Activated T-cell treated with anti-CD3 and anti-CD28 coated beads, Interleukin-2, amount 50 U/mL, for 24 hours (primary cell): ENCODE measurements at places on chromosomes 6 and 20.

DNA sequence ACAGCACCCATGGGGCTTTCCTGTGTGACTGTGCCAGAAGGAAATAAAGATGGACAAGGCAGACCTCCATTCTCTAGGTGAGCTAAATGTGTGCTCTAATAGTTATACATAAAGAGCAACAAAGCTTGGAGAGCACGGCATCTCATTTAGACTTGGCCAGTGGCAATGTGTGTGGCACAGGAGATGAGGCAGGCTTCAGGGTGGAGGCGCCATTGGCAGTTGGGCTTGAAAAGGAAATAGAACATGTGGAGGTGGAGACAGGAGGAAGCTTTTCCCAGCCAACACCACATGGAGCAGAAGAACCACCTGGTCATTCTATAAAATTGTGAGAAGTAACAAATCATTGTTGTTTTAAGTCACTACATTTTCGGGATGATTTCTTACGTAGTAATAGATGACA, 3.6 kb upstream of the RALY start:
- DNase-seq = no peak

DNA sequence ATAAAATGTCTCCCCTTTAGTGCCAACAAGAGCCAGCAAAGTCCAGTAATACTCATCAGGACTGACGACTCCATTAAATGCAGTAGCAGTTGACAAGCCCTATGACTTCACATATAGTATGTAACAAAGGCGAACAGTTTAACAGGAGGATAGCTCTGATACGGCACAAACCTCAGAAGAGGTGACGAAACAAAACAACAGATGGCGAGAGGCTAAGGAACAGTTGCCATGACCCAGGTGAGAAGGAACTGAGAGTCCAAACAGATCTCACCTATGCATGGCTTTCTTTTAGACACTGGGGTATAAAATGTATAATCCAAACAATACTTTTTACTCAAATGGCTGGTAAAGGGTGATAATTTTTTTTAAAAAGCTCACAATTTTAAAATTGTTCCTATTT, 37.1 kb downstream of the SYNE1 start:
- no peak for DNase-seq

GRCh38 chr20:21182832-21183563, 57.1 kb downstream of the KIZ start:
- DNase-seq = no peak

DNA sequence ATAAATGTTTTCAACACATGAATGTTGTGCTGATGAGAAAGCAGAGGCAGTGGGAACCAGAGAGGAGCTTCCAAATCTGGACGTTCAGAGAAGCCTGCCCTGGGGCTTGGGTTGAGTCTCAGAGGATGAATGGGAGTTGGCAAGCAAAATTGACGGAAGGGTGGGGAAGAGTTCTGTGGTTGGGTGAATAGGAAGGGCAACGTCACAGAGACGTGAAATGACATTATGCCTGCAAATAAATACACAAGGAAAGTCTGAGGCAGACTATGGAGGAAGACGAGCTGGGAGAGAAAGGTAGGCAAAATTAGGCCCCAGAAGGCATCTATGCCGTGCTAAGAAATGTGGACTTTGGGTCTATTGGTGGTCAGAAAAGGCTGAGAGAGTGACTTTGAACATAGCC, 25.2 kb upstream of the SGK1 start:
- no peak for DNase-seq

- peak; percentile 66 for DNase-seq
Observed at GRCh38 chr20:58839474-58839874, 11.2 kb downstream of the GNAS-AS1 start.

DNA sequence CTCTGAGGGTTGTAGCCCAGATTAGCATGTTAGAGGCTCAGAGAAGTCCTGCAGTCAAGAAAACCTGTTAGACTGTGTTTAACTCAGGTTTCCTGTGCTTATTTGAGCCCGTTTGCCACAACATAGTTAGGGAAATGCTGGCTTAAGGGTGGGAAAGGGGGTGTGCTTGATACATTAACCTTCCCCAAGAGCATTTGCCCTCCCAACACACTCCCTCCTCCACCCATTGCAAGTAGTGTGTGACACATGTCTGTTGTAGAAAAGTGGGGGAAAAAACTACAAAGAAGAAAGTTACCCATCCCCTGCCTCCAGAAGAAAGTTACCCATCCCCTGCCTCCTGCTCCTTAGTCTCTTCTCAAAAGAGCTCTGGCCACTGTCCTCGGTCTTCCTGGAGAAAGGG, 36.8 kb upstream of the MRPS18A start:
- DNase-seq = no peak

DNA sequence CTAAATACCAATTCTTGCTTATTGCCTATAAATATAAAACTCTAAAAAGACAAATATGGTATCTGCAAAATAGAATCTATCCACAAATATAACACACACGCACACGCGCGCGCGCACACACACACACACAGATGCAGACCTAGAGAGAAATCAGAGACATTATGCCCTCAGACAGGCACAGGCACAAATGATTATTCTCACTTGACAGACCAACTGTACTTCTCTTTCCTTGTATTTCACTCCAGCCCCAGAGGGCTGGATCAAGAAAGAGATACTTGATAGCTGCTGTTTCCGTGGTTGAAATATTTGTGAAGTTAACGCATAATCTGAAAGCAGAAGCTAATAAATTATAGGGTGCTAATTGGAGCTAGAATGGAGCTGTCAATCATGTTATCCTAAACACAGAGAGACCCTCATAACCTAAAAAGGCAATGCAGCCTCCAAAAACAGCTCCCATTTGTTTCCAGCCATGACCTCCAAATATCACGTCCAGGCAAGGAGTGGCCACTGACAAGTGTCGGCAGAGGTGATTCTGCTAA, 11.5 kb downstream of the VGLL2 start:
- DNase-seq = no peak

GRCh38 chr6:30061858-30062458, 893 bp downstream of the POLR1H start:
- no peak for DNase-seq

GRCh38 chr6:2129182-2129621, 116.2 kb downstream of the GMDS start:
- DNase-seq = no peak

GRCh38 chr6:147141711-147142308, 62.4 kb upstream of the STXBP5 start:
- no peak for DNase-seq

DNA sequence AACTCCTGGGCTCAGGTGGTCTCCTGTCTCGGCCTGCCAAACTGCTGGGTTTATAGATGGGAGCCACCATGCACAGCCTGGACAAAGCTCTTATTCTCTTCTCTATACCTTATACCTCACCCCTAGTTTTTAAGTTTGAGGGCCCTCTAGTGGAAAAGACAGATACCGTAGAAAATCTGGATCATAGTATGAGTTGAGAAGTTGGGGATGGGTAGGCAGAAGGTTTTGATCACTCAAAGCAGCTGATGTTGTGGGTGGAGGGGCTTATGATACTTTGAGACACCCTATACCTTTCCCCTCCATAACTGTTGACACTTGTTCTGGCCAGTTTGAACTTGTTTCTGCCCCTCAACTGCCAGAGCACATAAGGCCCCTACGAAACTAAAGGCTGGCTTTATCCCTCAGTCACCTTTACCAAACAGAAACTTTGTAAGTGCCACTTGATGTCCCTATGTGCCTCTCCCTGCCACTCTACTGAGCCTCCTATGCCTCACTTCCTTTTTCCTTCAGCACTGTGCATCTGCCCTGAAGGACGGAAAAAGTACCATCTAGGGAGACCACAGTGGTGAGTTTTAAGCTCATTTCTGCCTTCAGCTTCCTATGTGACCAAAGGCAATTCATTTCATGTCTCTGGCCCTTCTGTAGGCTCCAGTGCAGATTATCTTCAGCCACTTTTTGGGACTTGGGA, 28.6 kb downstream of the RALY start:
- DNase-seq = no peak

DNA sequence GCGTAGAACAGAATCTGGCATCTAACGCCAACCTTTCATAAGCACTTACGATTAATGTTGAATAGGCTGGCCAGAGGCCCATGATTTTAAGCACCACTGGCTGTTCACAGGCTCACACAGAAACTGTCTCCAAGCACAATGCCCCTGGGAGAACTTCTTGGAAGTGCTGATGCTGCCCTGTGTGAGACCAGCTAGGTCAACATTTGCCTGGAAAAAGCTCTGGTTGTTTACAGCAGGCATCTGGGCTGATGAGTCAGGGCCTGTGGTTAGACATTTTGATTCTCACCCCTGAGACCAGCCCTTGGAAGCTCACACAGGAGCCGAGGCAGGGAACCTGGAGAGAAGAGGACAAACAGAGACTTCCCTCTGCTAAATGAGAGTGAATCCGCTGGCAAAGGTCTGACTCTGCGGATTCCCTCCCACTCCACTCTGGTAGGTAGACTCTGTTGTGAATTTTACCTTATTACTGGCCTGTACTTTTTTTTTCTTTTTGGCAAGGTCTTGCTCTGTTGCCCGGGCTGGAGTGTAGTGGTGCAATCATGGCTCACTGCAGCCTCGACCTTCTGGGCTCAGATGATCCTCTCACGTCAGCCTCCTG, 6.8 kb upstream of the SULF2 start:
- no peak for DNase-seq

- no peak for DNase-seq
Observed at GRCh38 chr6:34104628-34105027, 41.3 kb downstream of the GRM4 start.

- DNase-seq = no peak
Observed at GRCh38 chr20:63187338-63188158, 28.4 kb downstream of the YTHDF1 start.

- no peak for DNase-seq
Observed at GRCh38 chr20:14820771-14821170, 483.4 kb upstream of the FLRT3 start.

DNA sequence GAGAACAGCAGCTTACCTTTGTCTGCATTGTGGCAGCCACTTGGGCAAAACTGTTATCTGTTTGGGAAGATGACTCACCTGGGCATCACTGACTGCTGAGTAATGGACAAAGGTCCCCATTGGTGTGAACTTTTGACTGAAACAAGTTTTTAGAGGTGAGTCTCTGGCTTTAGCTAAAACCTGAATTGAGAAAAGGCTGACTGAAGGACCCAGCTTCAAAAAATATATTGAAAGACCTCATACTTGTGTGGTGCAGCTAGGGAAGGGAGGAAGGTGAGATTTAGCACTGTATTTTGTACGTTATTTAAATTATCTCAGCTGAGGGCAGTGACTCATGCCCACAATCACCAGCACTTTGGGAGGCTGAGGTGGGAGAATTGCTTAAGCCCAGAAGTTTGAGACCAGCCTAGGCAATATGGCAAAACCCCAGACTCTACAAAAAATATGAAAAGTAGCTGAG, 4.5 kb upstream of the CITED2 start:
- DNase-seq = no peak

DNA sequence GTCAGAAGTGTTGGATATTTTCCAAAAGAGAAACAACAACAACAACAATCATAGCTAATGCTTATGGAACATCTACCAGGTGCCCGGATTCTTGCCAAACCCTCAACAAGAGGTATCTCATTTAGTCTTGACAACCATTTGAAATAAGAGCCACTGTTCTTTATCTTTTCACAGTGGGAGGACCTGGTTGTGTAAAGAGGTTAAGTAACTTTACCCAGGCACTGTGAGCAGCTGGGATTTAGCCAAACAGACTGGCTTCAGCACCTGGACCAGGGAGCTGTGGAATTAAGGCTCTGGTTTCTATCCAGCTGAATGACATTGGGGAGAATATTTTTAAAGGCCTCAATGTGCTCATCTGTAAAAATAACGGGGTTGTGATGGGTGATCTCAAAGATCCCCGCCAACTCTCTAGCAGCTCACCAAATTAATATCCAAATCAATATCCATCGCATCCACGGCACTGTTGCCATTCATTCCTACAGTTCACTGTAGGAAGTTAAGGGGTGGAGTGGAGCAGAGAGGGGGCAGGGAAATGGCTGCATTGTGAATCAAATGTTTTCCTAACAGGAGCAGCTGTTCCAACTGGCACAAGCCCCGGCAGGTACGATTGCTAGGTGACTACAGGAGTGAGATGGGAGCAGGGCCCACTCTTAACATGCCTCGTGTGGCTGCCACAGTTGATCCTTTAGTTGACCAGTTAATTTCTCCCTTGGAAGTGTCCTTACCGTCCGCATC, 61.8 kb downstream of the GCNT2 start:
- DNase-seq = no peak

DNA sequence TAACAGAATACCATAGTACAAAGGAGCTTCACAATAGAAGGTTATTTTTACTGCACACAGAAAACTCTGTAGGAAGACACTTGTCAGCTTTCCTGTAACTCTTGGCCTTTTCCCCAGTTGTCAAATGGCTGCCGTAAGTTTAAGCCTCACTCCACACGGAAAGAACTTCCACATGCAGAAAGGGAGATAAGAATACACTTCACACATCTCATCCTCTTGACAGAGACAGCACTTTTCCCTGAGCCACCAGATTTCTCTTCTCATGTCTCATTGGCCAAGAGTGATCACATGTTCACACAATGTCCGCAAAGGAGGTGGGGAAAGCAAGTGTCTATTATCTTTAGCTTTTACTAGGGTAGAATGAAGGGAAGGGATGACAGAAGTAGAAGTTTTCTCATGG, 540.7 kb downstream of the HAO1 start:
- no peak for DNase-seq

- peak; percentile 95 for DNase-seq
Observed at GRCh38 chr6:36985808-36986703, at the start of gene MTCH1. MTCH1 (minus strand) TSS chr6:36986196; CDS start chr6:36986173, 23 bp downstream.

- DNase-seq = no peak
Observed at GRCh38 chr20:29744071-29744470, 1513.4 kb upstream of the DEFB115 start.

DNA sequence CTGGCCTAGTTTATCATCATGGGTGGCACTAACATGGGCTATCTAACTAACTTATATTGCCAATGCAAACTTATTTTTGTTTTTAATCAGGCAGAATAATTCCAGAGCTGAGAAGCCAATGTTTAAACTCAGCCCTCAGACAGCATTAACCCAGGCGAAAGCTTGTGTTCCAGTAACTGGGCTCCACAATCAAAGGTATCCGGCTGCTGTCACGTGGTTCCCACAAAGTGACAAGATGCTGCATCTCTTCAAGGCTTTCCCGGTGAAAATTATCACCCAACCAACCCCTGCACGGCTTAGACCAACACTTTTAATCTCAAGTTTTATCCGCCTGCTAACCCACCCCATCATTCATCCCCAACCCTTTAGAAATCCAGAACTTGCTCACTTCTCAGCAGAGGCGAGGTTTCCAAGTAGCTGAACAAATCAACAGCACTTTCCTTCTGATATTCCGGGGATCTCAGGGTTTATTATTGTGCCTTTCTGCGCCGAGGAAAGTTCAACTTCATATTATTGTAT, 885 bp downstream of the MTCL3 start:
- no peak for DNase-seq

- no peak for DNase-seq
Observed at GRCh38 chr6:978937-979685, 286.2 kb upstream of the EXOC2 start.

DNA sequence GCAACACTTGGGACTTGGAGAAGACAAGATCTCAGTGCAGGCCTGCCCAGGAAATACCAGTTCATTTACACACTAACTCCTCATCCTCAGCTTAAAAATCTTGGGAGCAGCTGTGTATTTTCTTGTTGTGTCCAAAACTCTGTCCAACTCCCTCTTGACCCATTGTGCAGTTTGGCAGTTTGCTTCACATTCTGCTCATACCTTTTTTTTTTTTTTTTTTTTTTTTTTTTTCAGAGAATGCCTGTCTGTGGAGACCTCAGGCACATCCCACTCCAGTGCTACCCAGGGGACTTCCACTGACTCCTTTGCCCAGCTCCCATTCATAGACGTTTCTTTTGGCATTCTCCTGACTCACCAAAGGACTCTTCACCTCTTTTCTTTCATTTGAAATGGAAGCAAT, 265.8 kb upstream of the TCF21 start:
- DNase-seq = no peak

- no peak for DNase-seq
Observed at GRCh38 chr6:135258970-135259369, 77.9 kb downstream of the MYB start.

GRCh38 chr6:70673054-70673453, 5.4 kb downstream of the SMAP1 start:
- no peak for DNase-seq
